Anterior cingulate cortex (tissue), 58 donors: ENCODE measurements at places on chromosomes 3 and 15.

DNA sequence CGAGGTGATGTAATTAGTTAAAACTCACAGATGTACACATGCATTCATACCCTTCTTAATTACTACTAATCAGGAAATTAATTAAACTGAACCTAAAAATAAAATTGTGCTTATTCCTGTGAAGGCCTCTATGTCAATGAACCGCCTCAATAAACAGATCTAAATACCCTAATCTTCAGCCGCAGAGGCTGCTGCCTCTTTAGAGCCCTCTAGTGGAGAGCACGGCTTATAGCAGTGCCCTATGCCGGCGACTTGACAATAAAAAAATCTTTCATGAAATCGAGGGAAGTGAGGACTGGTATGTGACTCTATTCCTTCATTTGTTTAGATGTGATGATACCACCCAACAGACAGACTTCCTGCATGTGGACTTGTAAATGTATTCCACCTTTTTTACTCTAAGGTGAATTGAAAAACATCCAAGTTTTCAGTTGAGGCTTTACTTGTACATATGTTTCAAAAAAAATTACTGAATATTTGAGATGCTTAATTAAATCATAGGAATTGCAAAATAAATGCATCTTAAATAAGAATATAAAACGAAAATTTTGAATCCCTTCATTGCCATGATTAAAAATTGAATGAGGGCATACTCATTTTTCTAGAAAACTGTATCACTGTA lies 8.3 kb upstream of the EPHA3 start:
- no peak for DNase-seq

GRCh38 chr3:23831517-23832394 lies 26.0 kb downstream of the UBE2E1 start:
- DNase-seq: no peak

DNA sequence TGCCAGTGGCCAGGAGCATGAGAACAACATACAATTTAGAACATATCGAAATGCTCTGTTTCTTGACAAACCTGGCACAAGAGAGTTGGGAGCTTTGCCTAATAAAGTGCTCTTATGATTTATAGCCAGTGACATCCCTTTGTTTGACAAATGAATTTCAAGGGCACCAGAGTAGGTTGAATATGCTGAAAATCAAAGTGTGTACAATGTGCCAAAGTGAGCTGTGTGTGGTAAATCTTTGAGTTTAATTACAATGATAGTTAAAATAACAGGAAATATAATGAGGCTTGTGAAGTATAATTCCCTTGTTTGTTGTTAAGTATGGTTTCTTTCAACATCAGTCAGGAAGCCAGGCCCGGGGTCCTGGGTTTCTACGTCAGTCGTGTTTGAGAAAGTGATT lies 211.9 kb downstream of the EBLN2 start:
- no peak for DNase-seq

- no peak for DNase-seq
Observed at GRCh38 chr3:196344663-196345062, 6.5 kb upstream of the TM4SF19 start.

DNA sequence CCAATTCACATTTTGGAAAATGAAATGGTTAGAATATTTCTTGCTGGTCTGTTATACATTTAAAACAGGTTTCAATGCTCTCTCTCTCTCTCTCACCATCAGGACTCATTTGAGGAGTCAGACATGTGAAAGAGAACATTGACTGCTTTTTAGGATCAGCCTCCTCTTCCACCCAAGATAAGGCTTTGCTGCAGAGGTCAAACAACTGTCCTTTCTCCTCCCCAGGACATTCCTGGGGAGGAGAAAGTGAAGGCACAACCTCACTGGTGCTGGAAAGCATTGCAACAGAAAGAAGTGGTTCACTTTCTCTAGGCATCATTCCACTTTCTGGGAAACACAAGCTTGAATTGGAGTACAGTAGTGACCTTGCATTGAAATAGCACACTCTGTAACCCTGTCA lies 409.1 kb upstream of the NR2F2 start:
- no peak for DNase-seq

GRCh38 chr3:194443901-194444300 lies 42.9 kb downstream of the ATP13A3 start:
- DNase-seq: no peak

- DNase-seq: no peak
Observed at GRCh38 chr3:105527949-105528348, 161.2 kb downstream of the ALCAM start.

DNA sequence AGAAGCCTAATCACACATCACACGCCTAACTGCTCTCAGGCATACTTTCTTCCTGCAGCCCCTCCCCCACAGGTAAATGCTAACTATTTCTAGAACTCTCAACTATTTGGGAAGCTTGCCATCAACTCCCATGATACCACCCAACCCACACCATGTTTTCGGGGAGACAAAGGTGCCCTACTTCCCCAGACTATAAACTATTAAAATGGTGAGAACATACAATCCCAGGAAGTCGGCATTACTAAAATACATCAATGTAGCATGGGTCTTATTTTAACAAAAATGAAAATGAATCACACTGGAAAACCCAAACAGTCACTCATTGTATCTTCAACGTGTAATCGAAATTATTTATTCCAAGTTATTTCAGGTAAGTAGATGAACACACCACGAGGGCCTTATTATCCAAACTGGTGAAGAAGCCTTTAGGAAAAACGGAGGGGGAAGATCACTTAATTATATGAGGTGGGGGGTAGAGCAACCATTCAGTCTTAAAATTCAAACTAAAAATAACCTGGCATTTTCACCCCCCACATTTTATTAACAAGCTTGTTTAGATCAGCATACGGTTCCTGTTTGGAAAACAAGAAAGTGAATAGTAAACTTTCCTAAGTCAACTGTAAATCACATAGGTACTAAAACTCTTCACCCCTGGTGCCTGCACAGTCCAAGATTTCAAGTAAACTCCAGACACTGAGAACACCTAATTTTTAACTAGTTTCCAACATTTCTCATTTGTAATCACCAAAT lies 1.9 kb downstream of the TBL1XR1 start:
- no peak for DNase-seq

DNA sequence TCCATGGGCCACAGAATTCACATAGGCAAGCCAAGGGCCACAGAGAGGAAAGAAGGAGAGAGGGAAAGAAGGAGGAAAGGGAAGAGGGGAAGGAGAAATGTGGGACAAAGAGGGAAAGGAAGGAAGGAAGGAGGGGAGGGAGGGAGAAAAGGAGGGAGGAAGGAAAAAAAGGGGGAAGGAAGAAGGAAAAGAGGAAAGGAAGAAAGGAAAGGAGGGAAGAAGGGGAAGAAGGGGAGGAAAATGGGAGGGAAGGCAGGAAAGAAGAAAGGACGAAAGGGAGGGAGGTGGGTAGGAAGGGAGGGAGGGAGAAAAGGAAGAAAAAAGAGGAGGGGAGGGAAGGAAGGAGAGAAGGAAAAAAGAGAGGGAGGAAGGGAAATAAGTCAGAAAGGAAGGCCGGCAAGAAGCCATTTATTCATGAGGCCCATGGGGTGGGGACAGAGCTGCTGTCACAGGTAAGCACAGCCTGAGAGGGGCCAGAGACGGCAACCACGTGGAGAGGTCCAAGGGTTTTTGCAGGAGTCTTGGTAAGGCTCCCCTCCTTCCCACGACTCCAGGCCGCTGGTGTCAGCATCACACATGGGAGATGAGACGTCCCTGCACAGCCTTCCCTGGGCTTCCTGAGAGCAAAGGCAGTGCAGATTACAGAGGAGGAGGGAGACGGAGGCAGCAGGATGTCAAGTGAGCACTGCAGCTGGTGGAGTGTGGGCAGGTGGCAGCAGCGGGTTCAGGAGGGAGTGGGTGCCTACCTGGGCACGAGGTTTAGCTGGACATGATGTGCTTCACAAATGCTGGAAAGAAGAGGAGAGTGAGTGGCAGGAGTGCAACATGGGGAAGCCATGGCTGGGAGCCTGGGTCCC lies 5.5 kb downstream of the MYL3 start:
- DNase-seq: no peak

- DNase-seq: no peak
Observed at GRCh38 chr3:127744875-127745274, 72.1 kb downstream of the ABTB1 start.

GRCh38 chr3:98744283-98744682 lies 18.9 kb upstream of the ST3GAL6 start:
- no peak for DNase-seq

DNA sequence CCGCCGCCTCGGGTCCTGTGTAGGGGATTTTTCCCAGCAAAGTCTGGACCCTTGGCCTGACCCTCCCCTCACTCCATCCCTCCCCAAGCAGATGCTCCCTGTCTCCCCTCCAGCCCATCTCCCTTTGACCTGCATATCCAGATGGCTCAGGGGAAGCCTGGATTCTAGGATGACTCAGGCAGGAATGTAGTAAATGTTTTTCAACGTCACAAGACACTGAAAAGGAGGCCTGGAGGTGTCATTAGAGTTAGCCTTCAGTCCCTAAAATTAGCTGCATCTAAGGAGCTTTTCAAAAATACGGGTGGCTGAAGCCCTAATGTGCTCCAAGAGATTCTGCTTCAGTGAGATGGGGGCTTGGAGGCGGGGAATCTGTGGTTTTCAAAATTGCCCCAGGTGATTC lies 7.2 kb downstream of the ACAN start:
- no peak for DNase-seq

DNA sequence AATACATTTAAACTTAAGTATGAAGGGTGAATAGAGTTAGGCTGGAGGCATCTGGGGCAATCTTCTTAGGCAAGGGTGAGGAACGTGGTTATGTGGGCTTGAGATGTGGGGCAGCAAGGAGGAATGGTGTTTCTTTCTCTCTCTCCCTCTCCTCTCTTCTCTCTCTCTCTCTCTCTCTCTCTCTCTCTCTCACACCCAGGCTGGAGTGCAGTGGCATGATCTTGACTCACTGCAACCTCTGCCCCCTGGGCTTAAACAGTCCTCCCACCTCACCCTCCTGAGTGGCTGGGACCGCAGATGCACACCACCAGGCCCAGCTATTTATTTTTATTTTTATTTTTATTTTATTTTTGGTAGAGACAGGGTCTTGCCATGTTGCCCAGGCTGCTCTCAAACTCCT lies 4.0 kb upstream of the MGA start:
- no peak for DNase-seq

- no peak for DNase-seq
Observed at GRCh38 chr3:184873141-184873540, 61.2 kb downstream of the VPS8 start.

DNA sequence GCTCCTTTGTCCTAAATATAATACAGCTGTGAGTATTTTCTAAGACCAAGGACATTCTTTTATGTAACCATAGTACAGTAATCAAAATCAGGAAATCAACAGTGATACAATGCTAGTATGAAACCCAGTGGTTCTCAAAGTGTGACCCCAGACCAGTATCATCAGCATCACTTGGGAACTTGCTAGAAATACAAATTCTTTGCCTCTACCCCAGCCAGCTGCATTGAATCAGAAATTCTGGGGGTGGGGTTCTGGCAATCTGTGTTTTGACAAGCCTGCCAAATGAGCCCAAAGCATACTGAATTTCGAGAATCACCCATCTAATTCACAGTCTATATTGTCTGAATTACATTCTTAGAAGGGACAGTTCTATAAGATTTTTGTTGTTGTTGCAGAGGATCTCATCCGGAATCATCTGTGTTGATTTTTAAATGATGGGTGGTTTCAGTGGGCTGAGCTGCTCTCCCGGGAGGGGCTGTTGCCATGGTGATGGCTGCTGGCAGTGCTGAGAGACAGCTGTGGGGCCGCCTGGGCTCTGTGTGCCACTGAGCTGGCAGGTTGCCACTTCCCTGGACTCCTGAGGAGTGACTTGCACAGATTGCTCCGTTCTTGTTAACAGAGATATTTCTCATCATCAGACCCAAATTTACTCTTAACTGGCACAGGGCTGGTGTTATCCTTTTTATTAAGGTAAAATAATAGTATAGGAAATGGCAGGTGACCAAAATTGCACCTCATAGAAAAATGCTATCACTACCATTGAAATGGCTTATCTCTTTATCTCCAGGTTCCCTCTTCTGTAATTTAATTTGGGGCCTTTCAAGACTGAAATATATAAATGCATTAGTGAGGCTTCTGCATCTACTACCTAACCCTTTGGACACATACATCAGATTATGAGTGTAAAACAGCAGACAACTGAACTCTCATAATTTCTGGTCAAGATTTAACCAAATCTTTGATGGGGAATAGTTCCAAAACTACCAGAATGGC lies 56.5 kb downstream of the NEK11 start:
- peak; percentile 91 for DNase-seq

DNA sequence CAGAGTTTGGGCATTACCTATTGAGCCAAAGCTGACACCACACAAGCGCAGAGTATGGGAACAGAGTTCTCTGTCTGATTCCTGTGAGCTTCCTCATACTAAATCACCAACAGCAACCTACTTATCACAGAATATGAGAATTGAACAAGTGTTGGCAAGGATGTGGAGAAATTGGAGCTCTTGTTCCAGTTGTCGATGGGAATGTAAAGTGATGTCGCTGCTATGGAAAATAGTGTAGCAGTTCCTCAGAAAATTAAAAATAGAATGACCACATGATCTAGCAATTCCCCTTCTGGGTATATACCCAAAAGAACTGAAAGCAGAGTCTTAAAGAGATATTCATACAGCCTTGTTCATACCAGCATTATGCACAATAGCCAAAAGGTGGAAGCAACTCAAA lies 33.4 kb downstream of the CD86 start:
- no peak for DNase-seq

GRCh38 chr3:25306705-25307104 lies 121.4 kb upstream of the RARB start:
- no peak for DNase-seq

- DNase-seq: peak; percentile 58
Observed at GRCh38 chr3:184553385-184553784, 8.2 kb upstream of the EPHB3 start.

DNA sequence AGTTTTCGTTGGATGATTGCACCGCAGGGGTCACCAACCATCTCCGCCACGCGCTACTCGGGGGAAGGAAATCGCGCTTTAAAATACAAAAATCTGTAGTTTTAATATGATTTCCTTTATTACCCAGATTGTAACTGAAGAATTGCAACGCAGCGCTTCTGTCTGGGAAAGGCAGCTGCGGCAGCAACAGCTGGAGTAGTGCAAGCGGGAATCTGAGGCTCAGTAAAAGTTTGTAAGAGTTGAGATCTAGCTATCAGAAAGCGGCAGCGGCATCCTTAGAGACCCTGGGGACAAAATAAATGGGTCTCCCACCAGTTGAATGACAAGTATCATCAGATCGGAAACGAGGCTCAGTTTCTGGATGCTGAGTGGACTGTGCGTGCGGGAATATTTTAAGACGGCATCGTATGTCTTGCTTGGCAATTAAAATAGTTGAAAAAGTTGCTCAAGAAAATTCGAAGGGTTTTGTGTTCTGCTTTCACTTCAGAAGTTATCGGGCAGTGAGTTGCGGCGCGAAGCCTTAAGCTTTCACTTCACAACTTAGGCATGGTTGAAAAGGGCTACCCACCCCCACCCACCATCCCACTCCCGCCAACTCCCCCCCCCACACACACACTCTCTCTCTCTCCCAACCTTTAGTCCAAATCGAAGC lies 2.7 kb downstream of the MECOM start:
- no peak for DNase-seq

GRCh38 chr3:195696632-195697278 lies 24.0 kb upstream of the MUC20 start:
- no peak for DNase-seq
